ENCODE measurements at places on chromosomes 7 and 10.

GRCh38 chr7:139132887-139133286 lies 23.4 kb upstream of the ZC3HAV1 start:
- DNase-seq: no peak

- DNase-seq: no peak
Measured at GRCh38 chr10:78286668-78287067, 253.0 kb downstream of the RPS24 start.

- DNase-seq: no peak
Measured at GRCh38 chr7:54354436-54354835, 187.7 kb upstream of the VSTM2A start.

DNA sequence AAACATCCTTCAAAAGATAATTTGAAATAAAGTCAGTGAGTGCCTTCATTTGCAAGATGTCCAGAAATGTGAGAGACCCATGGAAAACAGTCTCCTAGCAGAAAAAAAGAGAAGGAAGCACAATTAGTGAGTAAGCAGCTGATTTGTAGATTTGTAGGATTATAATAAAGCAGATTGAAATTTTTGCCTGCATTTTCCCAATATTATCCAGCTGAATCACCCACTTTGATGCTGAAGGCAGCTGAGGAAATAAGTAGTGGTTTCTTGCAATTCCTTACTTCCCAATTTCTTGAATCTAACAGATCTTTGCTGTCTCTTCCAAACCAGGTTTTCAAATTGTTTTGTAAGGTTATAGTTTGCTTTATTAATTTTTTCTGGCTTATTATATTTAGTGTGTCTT lies 181.4 kb downstream of the GNAT3 start:
- DNase-seq: no peak

GRCh38 chr7:100483090-100483721 lies 521 bp upstream of the NYAP1 start:
- peak; percentile 64 for DNase-seq

GRCh38 chr10:72337722-72338121 lies 17.0 kb downstream of the DNAJB12 start:
- DNase-seq: no peak

DNA sequence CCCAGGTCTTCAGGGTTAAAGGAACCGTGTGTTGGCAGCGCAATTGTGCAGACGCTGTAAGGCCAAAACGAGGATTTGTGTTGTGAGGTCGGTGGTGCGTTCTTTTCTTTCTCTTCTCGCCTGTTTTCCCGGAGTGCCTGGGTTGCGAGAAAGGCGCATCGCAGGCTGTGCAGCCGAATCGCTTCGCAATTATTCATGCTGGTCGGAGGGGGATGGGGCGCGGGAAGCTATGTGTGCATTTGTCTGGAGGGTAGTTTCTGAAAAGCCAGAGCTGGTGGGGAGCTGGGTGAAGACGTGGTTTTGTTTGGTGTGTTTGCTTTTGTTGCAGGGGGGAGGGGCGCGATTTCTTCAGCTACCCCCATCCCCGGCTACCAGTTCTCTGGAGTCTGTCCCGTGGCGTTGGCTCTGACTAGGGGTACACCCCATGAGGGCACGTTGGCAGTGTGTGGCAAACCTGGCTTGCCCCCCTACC lies 2.1 kb downstream of the MXI1 start:
- peak; percentile 83 for DNase-seq
